Cortex of kidney (tissue), 1 donor: ENCODE measurements at places on chromosomes 5 and 9.

DNA sequence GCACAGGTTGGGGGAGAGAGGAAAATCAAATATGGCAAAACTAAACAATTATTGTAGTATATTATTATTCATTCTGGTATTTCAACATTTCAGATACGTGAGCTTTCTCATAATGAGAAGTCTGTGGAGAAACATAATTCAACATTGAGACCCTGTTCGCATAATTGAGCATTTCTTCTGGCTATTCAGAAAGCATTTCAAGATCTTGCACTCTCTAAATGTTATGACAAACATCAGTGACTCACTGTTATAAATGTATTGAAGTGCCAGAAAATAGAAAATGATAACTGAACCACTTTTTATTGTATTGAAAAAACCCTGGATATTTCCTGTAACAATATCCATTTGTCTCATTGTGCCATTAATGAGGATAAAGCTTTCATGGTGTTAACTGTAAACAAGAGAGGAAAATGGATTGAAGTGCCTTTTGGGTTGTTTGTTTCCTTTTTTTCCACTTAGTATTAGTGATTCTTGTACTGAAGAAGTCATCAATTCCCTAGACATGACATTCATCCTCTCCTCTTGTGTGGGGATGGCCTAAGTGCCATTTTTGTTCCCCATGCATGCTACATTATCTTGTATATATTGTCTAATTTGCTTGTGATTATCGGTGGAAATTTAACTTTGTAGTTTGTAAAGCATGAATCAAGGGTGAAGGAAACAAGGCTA lies 124.6 kb downstream of the CAMK4 start:
- no peak for DNase-seq

DNA sequence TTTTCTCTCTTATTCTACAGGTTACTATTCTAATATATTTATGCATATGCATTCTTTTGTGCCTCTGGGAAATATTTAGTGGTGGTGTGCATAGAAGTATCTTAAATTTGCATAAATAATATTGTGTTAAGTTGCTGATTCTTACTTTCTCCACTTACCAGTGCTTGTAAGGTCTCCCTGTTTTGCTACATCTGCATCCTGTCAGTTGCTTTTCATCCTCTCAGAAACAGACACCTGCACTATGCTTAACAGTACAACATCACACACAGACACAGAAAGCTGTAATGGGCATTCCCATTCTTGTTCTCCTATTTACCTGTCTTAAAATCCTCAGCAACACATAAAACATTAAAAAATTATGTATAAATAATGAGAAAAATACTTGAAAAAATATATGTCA lies 713.3 kb upstream of the RGMB start:
- no peak for DNase-seq

DNA sequence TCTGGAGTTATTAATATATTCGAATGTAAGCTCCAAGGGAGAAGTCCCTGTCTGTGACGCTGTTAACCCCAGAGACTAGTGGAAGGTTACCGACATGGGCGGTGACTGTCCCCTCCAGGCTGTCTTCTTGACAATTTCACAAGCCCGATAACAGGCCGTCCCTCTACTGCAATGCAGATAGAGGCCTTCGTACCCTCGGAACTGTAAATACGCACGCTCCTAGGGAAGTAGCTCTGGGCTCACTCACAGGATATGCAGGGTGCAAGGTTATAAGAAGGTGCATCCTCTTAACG lies 680 bp upstream of the RFK start:
- DNase-seq = no peak

DNA sequence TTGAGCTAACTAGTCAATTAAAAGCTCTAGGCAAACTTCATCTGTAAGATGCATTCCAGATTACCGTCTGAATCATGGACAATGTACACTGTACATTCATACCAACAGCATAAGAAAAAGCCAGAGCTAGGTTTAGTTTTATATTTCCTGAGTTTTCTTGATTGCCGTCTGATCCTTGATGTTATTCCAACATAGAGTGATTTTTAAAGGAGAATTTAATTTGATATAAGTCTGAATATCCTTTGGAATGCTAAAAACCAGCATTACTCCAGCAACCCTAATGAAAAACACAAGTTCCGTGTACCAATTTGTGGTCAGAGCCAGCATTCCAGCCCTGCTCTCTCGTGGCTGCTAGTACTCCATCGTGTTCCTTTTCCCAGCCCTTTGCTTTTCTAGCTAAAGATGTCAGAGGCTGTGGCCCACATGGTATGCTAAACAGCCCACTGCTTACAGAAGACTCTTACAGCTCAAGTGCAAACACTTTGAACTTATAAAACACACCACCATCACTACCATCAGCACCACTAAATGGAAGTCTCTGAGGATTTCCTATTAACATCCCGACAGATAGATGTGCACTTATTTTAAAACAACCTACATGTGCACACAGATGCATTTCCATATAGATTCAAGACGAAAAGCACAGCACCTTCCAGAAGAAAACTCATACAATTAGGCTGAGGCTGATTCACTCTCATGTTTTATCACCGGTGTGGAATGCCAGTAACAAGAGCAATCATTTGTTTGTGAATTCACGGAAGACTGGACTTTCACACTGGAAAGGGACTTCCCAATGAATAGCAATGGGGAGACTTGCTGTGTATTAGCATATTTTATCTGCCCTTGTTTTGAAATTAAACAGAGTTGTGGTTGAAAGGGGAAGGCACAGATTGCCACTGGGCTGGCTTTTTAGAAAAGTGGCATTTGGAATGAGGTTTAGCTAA lies 246.9 kb upstream of the GAS1 start:
- DNase-seq = no peak

DNA sequence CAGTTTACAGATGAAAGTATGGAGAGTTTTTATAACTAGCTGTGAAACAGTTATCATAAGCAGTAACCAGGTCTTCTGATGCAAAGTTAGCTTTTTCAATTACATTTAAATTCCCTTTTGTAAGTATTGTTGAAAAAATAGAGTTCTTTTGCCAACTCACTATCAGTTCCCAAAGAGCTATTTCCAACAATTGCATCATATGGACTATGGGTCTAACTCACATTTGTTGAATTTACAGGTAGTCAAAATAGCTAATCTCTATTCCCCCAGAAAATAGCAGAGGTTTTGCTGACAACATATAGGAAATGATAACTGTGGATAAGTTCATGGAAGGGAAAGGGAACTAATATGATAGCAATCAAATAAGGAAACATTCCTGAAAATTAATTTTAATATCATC lies 1.4 kb downstream of the SPINK1 start:
- no peak for DNase-seq

GRCh38 chr9:107868186-107868585 lies 378.6 kb upstream of the KLF4 start:
- DNase-seq = no peak

DNA sequence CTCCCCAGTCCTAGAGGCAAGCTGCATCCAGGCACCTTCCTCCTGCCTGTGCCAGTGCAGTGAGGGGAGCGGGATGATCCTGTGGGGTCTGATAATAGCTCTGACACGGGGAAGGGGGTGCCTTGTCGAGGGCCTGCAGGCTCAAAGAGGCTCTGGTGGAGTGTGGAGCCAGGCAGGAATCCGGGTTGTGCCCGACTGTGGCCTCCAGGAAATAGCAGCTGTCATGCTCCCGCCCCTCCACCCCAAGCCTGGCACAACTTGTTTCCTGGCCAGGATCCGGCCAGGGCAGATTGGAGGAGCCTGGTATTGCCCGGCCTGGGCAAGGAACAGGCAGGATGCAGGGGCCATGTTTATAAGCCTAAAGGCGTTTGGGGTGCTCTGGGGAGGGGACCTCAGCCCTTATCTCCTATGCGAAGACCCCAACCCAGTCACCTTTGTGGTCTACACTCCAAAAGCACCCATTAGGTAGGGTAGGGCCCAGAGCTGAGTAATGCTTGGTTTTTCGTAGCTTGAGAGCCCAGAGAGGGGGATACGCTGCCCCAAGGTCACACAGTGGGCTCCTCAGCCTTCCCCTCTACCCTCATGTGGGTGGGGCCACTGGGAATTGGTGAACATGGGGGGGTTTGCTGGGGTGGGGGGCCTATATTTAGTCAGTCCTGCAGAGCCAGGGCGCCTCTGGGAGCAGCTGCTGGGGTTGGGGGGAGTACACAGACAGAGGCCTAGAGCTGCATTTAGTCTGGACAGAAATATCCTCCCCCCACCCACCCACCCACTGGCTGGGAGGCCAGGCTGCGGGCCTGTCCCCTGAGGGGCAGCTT lies 12.2 kb downstream of the CXXC5 start:
- no peak for DNase-seq

- DNase-seq = no peak
Measured at GRCh38 chr5:157121709-157122108, 12.9 kb upstream of the HAVCR2 start.

DNA sequence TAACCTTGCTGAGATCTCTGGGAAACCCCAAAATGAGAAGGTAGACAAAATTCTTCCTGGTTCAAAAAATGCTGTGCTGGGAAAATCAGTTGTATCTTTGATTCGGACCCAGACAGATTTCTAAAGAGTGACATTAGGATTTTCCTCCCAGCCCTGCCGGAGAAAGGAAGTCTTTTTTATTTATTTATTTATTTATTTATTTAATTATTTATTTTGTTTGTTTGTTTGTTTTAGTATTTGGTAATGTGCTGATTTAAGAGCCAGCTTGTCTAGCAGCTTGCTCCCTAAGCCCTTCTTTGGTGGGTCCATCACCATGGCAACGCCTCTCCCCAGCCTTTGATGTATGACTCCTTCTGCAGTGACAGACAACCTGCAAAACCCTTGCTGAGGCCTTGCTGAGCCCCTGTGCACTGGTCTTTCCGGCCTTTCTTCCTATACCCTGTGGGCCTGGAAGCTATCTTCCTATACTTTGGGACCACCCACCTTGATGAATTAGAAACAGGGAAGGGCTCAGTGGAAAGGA lies 60.6 kb upstream of the AFAP1L1 start:
- DNase-seq = no peak
